ENCODE measurements at places on chromosomes 12 and 14.
A peak's percentile ranks its signal among the peaks of the same experiment; 100 is the strongest.

- peak; percentile 14 for DNase-seq
Measured at GRCh38 chr14:69363055-69363454, 35.0 kb downstream of the ERH start.

DNA sequence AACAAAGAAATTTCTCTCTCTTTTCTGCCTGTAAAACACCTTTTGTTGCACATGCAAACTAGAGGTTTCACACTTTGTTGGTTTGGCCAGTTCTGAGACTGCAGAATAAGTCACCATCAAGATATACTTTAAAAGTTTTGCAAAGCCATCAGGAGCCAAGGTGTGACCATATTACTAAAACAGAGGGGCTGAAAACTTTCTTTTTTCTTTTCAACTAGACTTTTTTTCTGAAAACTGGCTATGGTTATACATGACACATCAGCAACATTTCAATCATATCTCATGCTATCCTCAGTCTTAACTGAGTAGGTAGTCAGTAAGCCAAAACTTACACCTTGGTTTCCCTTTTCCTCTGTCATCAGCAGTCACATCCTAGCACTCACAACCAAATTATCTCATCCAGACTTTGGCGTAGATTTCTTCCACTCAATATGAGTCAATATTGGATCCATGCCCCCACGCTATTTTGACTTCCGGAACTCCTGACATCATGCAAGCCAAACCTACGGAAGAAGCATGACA is 4.1 kb upstream of the IFNG start:
- no peak for DNase-seq

DNA sequence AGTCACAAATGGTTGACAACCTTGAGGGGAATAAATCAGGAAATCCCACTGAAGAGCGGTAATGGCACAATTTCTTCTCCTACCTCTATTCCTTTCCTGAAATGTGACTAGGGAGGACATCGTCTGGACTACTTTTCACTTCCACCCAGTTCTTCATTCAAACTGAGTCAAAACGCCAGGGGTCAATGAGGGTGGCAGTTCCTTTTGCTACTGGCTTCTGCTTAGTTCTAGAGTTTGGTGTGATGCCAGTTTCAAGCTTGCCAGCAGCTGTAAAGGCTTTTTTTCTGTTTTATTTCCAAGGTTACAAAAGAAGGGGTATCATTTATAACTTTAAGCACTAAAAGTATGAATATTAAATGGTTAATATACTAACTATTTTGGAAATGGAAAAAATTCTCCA is 286.5 kb downstream of the SOX5 start:
- no peak for DNase-seq

DNA sequence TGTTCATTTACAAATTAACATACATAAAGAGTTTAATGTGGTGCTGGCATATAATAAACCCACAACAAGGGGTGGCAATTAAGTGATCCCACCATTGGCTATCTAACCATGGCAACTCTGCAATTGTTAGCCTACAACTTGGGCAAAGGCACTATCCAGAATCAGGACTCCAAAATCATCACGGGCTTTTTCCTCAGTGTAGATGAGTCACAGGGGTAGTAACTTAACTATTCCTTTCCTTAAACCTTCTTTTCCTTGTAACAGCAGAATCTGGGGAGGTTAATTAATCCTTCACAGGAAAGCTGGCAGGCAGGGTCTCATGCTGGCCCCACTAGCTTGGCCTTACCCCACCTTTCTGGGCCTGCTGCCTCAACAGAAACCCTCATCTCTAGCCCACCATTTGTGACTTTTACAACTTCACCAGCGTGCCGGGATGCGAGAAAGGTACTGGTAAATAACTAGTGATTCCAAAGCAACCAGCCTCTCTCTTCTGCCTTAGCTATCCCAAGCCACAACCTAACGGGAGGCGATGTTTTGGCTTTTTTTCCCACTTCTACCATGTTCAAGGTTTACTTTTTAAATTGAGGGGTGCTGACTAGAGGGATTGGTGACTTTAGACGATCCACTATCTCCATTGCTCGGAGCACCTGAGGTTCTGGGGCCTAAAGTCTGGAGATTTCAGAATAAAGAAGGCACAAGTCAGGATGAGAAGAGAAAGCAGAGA is 744 bp downstream of the ATP5MC2 start:
- DNase-seq, result no peak

- no peak for DNase-seq
Measured at GRCh38 chr12:10632226-10632625, 18.8 kb upstream of the MAGOHB start.

GRCh38 chr14:24612196-24612595 is 2.7 kb upstream of the GZMH start:
- DNase-seq, result no peak

DNA sequence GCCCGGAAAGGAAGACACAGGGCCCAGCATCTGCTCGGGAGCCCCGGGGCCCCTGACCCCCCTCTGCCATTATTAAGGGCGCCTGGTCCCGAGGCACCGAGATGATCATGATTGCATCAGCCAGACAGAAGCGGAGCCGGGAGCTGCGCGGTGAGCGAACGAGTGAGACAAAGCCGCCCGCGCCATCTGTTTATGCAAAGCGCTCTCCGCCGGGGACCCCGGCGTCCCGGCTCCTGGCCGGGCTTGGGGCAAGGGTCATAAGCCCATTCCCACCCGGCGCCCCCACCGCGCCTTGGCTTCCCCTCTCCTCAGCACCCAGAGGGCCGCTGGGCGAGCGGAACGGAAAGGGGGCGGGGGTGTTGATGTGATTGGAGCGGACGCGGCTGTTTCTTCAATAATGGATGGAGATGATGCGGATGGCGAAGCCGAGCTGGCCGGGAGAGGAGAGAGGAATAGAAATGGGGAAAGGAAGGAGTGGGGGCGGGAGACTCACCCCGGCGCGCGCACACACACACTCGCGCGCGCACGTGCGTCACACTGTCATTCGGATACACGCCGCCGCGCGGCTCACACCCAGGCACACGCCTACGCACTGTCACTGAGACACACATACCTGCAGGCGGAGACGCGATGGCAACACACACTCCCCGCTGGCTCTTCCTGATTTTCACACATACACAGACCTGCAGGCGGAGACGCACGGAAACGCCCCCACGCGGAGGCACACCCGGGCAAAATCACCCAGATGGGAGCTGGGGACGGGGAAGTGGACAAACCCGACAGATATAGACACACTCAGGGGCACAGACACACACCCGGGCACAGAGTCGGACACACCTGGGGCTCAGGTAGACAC is 10.7 kb downstream of the STAC3 start:
- DNase-seq, result peak; percentile 57

DNA sequence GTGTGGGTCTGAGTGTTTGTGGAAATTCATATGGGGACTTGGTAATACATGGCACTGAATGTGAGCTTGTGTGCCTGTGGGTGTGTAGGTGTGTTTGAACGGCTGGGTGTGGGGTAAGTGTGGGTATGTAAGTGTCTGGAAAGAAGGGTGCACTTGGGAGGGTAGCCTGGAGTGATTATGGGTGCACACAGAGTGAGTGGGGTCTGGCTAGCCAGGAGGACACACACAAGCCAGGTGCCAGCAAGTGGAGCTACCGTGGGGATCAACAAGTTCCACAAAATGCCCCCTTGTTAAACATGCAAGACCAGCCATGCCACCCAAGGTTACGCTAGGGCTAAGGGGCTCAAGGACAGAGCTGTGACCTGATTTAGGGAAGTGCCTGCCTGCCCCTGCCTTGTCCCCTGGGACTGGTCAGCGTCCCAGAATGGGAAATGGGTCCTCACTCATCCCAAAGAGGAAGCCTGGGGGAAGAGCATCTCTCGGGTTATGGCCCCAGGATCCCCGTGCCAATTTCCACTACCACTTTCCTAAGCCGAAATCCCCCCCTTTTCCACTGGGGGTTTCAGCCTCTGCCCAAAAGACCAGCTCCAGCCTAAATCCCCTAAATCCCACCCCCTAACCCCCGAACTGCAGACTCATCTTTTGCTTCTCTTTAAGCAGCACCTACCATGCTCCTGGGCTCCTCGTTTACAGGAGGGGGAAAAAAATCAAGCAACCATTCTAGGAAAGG is 118.6 kb downstream of the DICER1 start:
- DNase-seq, result no peak

- peak; percentile 31 for DNase-seq
Measured at GRCh38 chr12:108751821-108752220, 20.5 kb upstream of the CORO1C start.

- no peak for DNase-seq
Measured at GRCh38 chr12:21983095-21983494, 41.9 kb upstream of the ABCC9 start.

DNA sequence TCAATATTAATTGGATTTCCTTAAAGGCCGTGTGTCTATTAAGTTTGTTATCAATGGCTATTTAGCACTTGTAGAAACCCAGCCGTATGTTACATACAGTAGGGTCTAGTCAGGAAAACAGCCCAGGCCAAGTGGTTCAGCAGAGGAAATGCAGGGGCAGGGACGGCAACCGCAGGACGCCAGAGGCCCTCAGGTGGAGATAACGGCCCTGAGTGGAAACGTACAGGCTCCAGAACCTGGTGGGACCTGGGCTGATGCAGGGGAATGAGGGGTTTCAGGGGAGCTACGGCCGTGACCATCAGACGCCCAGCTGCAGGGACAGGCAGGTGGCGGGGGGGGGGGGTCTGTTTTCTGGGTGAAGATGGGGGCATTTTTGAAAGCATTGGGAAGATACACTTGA is 3.7 kb upstream of the ANKLE2 start:
- no peak for DNase-seq

DNA sequence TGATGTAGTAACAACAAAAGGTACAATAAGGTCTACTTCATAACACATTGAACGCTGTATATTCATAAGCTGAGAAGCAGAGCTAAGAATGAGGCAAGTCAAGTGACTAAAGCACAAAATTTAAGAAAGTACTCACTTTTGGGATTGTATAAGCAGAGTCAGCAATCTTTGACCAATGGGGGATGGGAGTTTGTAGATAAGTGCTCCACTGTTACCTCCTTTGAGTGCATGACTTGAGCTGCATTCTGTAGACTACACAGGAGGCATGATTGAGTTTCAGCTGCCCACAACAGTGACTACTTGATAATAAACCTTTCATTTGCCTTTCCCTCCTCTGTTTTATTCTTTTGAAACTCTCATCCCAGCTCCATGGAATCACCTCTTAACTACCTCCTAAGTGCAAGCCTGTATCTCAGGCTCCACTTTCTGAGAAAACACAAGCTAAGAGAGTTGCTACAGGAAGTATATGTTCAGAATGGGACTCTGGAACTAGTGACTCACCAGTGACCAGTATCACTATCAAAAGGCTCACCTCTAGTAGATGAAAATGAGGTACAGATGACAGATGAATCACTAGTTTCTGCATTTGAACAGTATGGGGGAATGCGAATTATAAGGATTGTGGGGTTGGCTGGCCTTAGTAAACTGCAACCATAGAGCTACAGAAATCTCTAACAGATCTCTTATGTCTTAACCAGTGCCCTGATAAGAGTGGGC is 49.2 kb downstream of the SLC35F4 start:
- DNase-seq, result peak; percentile 21

GRCh38 chr14:93343266-93343665 is 3.7 kb upstream of the COX8C start:
- DNase-seq, result no peak

GRCh38 chr14:100577321-100577985 is 9.8 kb downstream of the BEGAIN start:
- no peak for DNase-seq

- DNase-seq, result no peak
Measured at GRCh38 chr14:105776924-105777323, 250.5 kb downstream of the TMEM121 start.

DNA sequence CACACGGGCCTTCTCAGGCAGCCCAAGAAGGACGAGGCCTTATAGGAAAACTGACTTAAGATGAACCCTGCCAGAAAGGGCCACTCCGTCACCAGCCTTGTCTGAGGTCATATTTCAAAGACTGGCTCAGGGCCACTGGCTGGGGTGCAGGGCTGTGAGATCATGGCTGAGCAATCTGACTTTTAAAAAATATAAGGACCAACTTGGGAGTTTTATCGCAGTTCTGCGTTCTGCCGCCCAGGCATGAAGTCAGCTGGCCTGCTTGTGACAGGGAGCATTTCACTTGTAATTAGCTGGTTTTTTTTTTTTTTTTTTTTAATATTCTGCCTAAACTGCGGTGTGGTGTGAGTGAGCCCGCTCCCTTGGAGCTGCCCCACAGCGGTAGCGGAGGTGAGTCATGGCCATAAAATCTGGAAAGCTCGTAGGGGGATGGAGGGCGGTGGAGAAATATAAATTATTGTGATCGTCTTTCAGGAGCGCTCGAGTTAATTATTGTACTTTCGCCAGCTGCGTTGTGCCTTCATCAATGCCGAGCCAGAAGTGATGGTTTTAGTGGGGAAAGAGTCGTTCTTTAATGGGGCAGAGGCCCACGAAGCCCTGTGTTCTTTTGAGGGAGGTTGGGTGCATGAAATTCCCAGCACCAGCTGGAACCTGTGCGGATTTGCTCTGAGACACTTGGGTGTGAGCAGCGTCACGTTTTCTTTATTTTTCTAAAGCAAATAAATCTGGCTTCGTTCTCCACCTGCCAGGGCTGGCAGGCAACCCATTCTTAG is 231.9 kb downstream of the C12orf75 start:
- peak; percentile 89 for DNase-seq

DNA sequence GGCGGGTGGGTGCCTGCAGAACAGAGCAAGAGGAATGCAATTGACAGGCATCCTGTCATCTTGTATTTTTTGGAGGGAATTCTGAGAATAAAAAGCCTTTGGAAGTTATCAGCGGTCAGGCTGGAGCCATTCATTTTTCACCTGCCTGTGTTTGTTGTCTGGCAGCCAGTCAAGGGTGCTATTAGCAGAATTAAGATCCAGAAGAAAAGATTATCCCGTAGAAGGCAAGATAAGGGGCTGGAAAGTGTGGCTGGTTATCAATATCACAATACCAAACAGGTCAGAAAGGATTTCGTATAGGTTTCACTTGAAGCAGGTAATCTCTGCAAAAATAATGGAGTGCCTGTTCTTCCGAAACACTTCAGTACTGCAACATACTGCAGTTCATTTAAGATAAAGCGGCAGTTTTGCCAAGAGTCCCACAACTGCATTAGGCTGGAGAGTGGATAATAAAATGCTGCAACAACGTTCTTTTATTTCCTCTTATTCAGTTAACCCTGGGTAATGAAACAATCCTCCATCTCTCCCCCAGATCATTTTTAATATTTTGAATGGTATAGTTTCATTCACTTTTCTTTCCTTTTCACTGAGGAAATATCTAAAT is 171.2 kb upstream of the CDKN3 start:
- DNase-seq, result no peak

- no peak for DNase-seq
Measured at GRCh38 chr12:4320497-4320852, 538 bp upstream of the TIGAR start.

DNA sequence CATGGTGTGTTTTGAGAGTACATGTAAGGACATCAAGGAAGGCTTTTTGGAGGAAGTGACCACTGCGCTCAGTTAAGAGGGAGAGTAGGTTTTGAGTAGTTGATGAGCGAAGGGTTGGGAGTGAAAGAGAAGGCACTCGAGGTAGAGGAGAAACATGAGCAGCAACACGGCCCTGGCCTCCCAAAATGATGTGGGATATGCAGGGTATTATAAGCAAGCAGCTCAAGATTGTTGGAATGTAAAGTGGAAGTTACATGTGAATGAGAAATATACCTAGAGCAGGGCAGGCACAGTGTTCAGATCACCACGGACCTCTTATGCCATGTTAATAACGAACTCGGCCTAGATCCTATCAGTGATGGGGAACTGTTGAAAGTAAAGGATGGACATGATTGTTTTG is 2.1 kb upstream of the ARHGDIB start:
- DNase-seq, result no peak

- no peak for DNase-seq
Measured at GRCh38 chr12:19922717-19923116, 445.6 kb upstream of the PDE3A start.

Data from HCEC 1CT (cell line).